ENCODE measurements at places on chromosomes 11 and 22.

DNA sequence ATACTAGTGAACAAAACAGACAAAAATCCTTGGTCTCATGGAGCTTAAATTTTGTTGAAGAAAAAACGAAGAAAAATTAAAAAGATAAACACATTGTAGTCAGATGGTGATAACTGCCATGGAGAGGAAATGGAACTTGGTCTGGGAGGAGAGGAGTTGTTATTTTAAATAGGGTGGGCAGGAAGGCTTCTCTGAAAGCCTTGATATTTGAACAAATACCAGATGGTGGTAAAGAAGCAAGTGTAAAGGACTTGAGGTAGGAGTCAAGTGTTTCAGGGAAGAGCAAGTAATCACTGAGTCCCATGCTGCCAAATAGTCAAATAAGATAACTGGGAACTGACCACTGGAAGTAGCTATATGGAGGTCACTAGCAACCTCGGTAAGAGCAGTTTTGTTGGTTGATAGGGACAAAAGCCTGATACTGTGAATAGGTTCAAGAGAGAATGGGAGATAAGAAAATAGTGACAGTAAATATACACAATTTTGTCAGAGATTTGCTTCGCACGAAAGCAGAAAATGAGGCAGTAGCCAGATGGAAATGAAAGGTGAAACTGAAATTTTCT, 55.1 kb downstream of the SESN3 start:
- H3K36me3 ChIP-seq = peaks cover 71% of the 10 kb centered on the region
- no peak overlapping the region for H3K27ac ChIP-seq
- no peaks in the 10 kb centered on the region for H3K27me3 ChIP-seq

GRCh38 chr11:469684-470560, 19.8 kb downstream of the PTDSS2 start:
- peak overlapping the region; percentile 24 for H3K4me3 ChIP-seq
- H3K27ac ChIP-seq = peak overlapping the region; percentile 73
- no peaks in the 10 kb centered on the region for H3K27me3 ChIP-seq
- no peaks in the 10 kb centered on the region for H3K36me3 ChIP-seq
- peak; percentile 86 for DNase-seq

DNA sequence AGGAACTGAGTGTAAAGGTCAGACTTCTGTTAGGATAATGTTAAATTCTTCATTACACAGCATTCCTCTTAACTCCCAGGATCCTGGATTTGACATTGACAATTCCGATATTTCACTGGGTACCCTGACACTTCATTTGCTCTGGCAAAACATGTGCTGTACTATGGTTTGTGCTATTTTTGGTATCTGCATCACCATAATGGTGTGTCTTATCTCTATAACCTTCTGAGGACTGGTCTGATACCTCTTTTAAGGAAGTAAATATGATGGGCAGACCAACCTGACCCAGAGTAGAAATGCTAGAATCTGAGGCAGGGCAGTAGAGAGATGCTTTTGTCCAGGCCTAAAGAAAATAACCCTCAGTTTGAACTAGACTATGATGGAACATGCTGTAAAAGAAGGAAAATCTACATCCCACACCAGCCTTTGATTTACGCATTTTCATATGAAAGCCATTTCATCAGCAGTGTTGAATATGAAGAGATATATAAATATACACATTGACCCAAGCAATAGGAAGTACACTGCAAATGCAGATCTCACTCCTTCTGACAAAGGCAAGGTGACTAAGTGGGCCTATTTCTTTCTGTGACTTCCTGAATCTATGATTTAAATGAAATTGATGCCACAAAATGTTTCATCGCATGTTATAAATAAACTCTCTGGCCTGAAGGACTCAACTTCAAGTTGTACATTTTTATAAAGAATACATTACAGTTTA, 966.7 kb downstream of the DLG2 start:
- H3K27me3 ChIP-seq = no peaks in the 10 kb centered on the region
- no peaks in the 10 kb centered on the region for H3K4me1 ChIP-seq
- no peak overlapping the region for H3K4me3 ChIP-seq

DNA sequence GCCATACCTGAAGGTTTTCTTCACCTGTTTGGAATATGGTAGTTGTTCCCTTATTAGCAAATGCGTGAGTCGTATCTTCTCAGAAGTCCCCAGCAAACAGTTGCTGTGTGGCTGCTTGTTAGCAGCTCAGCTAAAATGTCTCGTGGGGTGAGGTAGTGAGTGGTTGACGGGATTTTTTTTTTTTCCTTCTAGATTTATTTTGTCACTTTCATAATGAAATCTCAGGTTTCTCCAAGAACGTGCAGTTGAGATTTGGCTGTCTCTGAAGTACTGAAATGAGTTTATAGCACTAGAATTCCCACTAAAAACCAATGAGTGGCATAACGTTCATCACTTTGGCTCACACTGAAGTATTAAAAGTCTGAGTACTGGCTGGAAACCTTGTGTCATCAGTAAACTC, 16.8 kb downstream of the RCN1 start:
- DNase-seq = no peak
- H3K27me3 ChIP-seq = no peaks in the 10 kb centered on the region
- H3K4me1 ChIP-seq = no peaks in the 10 kb centered on the region
- no peak overlapping the region for H3K4me3 ChIP-seq
- H3K36me3 ChIP-seq = peaks cover 32% of the 10 kb centered on the region
- no peak overlapping the region for H3K27ac ChIP-seq

GRCh38 chr11:61198361-61198760, 5.0 kb upstream of the PGA3 start:
- H3K36me3 ChIP-seq = no peaks in the 10 kb centered on the region
- H3K4me3 ChIP-seq = no peak overlapping the region
- no peaks in the 10 kb centered on the region for H3K4me1 ChIP-seq
- H3K27ac ChIP-seq = no peak overlapping the region
